ENCODE measurements at places on chromosomes 6 and 20.

DNA sequence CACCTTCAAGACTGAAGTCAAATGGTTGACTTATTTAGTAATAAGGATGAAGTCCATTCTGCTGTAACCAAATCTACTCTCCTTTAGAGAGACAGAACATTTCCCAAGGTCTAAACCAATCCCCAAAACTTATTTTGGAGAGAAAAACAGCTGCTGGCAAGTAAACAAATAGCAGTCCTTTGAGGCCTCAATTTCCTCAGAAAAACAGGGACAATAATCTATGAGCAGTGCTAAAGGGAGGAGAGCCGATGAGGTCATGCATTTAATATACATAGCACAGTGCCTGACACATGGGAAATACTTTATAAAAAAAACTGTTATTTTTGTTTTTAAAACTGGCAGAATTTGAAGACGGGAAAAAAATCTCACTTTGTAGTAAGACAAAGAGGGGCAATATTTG, 526.0 kb downstream of the EPM2A start:
- DNase-seq = no peak

- DNase-seq = no peak
Observed at GRCh38 chr20:9520086-9520485, 5.7 kb downstream of the LAMP5 start.

GRCh38 chr6:63567966-63568365, 4.3 kb upstream of the LOC128125822 start:
- no peak for DNase-seq

DNA sequence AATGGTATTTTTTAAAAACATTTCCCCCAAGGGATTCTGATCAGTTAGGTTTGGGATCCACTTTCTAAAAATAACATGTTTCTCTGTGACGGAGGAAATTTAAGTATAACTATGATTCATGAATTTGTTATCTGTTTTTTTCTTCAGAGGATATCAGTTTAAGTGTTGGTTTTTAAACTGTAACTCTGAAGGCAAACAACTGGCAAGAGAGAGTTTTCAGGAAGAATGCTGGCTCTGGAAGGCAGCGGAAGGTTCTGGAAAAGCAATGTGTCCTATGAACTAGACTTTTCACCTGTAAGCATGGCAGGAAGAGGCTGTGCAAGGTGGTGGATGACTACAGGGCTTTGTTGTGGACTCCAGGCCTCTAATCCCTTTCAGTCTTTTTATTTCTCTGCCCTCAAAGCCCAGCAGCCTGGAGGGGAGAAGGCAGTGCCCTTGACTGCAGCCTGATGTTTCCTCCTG, 153.1 kb downstream of the GMPR start:
- DNase-seq = no peak

GRCh38 chr6:32148289-32149091, 3.2 kb downstream of the PRRT1 start:
- DNase-seq = peak; percentile 73

DNA sequence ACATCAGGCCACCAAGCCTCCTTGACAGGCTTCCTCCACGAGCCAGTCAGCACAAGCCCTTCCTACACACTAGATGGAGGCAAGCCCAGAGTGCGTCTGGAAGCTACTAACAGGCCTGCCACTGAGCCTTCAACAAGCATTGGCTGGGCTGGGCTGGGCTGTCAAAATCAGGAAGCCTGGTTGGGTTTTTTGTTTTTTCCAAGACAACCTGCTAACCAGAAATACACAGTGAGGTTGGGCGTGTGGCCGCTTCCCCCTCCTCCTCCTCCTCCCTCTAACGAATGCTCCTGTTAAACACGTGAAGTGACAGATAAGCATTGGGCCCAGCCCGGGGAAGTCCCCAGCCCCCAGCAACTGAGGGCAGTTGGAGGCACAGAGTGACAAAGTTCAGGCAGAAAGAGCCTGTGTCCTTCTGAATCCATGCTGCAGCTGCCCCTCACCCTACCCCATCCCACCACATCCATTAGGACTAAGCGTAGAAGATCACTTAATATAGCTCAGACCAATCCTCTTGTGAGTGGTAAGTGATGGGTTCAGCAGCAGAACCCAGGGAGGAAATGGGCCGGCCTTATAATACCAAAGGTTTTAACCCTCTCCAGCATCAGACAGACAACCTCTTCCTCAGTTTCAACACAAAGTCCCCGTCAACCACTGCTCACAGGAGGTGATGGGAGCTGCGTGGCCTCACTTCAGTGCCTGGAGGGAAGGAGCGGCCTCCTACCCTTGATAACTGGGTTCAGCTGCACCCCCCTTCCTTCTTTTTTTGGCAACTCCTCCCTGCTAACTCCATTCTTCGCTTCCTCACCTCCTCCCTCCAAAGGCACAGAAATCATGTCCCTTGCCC, 1.1 kb downstream of the NFATC2 start:
- DNase-seq = peak; percentile 78

DNA sequence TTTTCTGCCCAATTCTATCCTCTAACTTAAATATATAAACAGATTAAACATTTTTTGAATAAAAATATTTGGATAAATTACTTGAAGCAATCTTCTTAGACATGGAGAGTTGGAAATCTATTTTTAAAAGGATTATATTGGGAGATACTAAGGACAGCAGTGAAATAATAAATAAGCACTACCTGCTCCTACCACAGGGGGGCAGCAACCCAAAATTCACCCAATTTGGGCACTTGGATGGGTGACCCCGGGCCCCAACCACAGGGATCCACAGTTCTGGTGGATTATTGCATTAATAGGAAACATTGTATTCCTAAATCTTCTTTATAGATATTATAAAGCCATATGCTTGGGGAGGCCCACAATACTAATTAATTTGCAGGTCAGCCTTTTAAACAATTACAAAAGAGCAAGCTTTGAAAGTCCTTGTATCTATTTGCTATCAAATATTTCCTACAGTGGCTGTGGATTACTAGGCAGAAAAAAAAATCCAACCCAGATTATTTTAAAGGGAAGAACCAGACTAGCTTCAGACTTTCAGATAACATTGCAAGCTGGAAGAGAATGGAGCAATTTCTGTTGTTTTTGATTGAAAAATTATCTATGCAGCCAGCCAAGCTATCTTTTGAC, 66.4 kb upstream of the PDE10A start:
- DNase-seq = peak; percentile 8

DNA sequence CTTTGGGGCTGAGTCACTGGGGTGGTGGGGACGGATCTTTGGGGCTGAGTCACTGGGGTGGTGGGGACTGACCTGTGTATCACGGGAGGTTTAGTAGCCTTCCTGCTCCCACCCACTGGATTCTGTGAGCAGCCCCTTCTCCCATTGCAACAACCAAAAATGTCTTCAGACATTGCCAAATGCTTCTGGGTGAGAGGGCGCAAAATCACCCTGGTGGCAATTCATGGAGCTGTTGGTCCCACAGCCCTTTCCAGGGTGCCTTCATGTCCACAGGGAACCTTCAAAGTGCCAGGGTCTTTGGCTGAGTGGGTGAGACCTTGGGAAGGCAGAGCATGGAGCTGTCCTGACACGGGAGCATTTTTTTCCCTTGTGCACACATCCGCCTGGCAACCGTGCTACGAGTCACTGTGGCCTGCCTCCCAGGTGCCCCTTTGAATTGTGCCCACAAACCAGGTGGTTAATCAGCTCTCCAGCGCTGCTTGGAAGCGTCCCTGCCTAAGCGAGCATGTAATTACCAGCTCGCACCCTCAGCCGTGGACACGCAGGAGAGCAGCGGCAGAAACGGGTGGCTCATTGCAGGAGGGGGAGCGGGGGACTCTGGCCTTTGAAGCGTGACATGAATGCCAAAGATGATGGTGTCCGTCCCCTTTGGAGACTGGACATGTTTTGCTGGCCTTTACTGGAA, 27.4 kb upstream of the APCDD1L start:
- no peak for DNase-seq

DNA sequence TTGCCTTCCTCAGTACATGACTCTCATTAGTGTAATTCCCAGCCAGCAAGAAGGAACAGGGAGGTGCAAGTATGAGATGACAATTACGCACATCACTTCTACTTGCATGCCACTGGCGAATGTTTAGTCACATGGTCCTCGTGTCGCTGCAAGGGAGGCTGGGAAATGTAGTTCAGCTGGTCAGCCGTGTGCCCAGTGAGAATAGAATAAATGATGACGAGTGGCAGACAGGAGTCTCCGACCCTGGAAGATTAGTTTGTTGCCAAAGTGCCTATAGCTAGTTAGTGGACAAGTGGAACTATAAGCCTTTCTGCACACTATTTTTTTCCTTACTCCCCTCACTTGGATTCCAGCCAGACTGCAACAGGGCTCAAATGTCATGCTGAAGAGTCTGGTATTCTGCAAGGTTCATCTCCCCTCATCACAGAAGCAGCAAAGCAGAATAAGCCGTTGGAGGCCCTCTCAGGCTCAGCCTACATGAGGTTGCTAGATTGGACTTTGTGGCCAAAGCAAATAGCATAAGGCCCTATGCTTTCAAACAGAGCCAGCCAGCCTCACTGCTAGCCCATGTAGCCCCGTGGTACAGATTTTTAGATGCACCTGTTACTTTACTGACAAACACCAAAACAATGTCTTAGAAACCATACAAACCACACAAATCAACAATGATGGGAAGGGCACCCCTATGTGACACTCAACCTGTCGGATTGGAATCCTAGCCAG, 9.7 kb downstream of the LINC00237 start:
- DNase-seq = no peak

- no peak for DNase-seq
Observed at GRCh38 chr6:158211273-158212055, 43.3 kb downstream of the GTF2H5 start.

DNA sequence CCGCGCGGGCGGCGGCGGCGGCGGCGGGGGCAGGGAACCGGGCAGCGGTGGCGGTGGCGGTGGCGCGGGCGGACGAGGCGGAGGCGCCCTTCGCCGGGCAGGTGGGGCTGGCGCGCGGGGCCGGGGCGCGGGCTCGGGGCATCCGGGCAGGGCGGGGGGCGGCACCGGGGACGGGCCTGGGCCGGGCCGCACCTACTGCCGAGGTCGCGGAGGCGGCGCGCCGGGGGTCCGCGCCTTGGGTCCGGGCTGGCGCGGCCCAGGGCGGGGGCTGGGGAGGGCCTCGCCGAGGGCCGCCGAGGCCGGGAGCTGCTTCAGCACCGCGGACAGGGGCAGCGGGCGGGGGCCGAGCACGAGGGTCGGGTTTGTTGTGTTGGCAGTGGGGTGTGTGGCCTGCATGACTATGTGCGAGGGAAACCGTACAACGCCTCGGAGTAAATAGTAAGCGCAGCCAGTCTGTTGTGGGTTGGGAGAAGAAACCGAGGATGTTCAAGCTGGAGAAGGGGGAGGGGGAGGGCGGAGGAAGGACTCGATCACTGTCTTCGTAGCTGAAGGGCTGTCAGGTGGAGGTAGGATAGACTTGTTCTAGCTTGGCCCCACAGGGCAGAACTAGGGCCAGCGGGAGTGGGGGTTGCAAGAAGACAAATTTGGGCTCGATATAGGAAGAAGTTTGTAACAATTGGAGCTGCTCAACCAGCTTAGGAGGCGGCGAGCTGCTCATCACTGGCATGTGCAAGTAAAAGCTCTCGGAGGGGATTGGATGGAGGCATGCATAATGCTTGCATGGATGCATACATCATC, 593 bp downstream of the MMP24 start:
- DNase-seq = peak; percentile 53

DNA sequence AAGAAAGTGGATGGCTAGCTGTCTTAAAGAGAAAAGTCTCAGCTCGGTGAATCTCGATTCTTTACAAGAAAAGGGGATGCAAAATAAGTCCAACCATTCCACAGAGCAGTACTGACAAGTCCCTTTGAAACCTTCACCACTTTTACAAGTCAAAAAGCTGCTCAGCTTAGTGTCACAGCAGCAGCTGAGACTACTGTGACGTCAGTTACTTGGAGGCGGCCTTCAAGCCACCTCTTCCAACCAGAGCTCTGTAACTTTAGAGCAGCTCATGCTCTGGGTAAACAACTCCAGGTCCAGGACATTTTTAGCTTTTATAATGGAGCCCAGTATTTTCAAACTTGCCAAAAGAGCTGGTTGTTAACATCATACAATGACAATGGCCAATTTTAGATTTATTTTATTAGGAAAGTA, at the start of gene KIAA0408:
Gene KIAA0408, minus strand, starts transcription at position 159 of the 411 bp plus-strand sequence. CDS start 5,408 bp downstream, outside the sequence.
- no peak for DNase-seq

DNA sequence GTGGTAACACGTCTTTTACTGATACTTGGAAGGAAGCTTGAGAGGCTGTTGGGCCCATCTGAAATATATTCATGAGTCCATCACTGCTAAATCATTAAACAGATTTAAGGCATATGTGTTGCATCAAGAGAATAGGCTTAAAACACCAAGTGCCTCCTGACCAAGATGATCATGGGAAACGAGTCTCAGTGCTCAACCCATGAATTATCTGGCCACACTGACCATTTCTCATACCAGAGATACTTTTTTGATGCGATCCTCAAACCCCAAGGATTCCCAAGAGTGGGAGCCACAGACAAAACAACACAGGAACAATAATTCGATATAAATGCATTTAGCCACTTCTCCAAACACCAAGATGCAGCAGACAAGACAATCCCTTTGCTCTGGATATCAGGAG, 17.2 kb downstream of the HEY2 start:
- no peak for DNase-seq

DNA sequence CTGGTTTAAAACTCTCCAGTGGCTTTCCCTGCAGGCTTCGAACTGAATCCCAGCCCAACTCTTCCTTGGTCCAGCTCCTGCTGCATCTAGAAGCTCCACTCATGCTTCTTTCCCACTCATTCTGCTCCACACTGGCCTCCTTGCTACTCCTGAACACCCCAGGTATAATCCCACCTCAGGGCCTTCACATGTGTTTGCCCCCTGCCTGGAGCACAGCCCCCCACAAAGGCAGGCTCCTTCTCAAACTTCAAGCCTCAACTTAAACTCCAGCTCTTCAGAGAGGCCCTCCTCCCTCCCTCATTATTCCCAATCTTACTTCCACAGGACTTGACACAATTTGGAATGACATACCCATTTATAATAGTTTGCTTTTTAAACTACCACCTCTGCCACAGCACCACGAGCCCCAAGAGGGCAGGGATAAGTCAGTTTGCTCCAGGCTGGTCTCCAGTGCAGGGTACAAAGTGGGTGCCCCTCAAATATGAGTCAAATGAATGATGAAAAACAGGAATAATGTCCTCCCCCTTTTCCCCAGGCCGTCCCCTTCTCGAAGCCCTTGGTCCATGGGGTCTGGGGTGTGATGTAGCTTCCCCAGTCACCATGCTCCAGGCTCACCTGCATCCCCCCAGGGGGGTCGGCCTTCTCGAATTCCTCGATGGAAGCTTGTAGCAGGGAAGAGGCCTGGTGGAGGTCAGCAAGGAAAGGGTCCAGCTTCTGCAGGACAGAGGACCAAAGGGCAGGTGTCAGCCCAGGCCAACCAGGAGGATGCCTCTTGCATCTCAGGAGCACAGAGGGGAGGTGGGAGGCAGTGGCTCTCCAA, 37.4 kb downstream of the KIAA1755 start:
- no peak for DNase-seq

GRCh38 chr20:58657986-58658385, 6.9 kb downstream of the STX16 start:
- DNase-seq = no peak

DNA sequence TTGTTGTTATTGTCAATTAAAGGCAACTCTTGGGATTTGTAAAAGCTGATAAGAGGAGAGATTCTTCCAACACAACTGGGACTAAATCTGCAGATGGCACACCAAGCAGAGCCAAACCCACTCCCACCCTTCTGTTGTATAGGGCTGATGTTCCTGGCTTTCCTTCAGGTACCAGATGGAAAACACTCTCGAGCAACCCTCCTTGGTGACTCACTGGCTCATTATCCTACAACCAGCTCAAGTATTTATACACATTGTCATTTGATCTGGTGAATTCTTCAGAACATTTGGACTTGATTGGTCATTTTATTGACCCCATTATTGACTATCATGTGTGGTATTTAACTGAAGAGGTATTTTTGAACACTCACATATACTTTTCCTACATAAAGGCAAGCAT, 190.3 kb upstream of the PCSK2 start:
- DNase-seq = no peak

GRCh38 chr6:32933661-32934085, 7.2 kb downstream of the HLA-DMB start:
- DNase-seq = peak; percentile 77

Measured in stimulated activated CD4-positive, alpha-beta T cell treated with anti-CD3 and anti-CD28 coated beads, Interleukin-4, amount 100 ng/mL, for 1 hour (primary cell).